T-helper 2 cell (primary cell): ENCODE measurements at places on chromosomes 13 and 19.

DNA sequence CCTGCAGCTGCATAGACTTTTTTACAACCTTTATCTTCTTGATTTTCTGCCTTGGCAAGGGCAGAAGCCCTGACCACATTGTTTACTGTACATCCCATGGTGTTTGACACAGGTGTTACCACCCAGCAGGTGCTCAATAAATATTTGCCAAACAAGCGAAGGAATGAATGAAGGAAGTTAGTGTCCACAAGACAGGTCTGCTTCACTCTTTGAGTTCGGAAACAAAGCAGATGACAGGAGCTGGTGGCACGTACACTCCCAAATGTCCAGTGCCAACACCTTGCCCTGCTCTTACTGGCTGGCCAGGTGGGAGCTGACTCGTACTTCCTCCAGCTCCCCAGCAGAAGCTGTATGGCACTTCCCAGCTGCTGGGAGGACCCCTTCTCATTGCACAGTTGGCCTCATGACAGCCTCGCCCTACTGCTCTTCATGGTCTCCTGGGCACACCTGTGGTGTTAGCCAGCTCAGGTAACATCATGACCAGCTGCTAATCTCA, 22.0 kb upstream of the MUC16 start:
- DNase-seq, result no peak

DNA sequence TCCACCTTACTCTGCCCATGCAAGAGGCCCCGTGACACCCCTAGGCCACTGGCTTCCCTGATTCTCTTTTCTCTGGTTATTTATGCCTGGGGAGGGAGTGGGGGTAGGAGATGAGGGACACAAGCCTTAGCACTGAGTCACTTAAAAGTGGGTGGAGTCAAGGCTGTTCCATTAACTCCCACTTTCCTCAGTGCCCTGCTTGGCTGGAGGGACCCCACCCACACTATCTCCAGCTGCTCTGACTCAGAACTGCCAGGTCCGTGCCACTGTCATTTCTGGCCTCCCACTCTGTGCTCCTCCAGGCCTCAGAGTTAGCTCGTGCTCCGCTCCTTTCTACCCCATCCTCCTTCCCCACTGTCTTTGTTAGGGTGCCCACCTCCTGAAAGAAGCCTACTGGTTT, 113.4 kb upstream of the UQCRFS1 start:
- DNase-seq, result no peak

GRCh38 chr13:37385956-37386670, 212.5 kb downstream of the POSTN start:
- DNase-seq, result no peak

DNA sequence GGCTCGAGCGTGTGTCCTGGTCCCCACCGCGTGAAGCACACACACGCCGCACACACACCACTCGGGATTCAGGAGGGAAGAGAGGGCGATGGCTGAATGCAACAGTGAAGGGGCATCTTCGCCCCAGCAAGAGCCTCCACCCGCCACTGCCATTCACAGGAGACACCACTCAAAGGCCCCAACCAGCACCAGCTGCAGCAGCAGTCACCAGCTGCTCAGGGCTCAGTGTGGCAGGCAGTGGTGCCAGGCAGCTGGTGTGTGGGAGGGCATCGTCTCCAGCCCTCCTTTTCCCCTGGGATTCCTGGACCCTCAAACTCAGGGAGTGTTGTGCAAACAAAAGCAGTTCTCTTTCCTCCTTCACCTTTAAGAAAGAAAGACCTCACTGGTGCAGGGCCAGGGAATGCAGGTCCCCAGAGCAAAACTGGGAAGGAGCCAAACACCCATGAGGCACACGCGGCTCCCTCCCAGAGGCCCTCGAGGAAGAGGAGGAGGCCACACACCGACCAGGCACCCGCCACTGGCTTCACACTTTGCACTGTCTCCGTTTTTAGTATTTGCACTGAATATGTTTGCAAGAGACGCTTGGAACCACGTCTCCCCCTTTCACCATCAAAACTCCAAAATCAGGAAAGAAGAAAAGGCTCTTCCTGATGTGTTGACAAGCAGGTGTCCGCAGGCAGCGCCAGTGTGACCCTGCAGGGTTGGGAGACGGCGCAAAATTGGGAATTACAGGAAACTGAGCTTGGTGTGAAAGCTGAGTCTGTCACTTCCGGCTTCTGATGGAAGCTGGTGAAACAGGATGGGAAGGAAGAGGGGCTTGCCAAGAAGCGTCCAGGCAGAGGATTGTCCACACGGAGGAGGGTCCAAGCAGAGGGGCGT, 26.4 kb upstream of the F7 start:
- no peak for DNase-seq

GRCh38 chr19:53132141-53132991, at the start of gene ZNF415:
Gene ZNF415, minus strand, starts transcription at chr19:53132910. Its CDS starts 10,234 bp downstream, at chr19:53122676.
- no peak for DNase-seq
